ENCODE measurements at places on chromosomes 7 and 10.

- DNase-seq: no peak
These were observed 89.9 kb downstream of the ADCY1 start for GRCh38 chr7:45663965-45664633.

- no peak for DNase-seq
These were observed 114.6 kb upstream of the RET start for GRCh38 chr10:42962110-42962901.

GRCh38 chr7:44101966-44102845, 1.9 kb upstream of the AEBP1 start:
- DNase-seq: no peak

DNA sequence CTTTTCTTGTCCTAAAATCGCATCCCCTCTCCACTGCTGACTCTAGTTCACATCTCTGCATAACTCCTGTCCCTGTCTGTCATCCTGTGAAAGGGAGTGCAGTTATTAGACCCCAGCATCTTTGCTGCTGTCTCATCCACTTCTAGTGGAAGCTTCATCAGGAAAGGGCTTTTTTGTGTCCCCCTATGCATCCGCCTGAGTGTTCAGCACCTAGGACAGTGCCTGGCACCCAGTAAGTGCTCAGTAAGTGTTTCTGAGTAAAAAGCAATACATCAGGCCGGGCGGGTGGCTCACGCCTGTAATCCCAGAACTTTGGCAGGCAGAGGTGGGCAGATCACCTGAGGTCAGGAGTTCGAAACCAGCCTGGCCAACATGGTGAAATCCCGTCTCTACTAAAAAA, 211.8 kb upstream of the FOXK1 start:
- no peak for DNase-seq

GRCh38 chr10:113431398-113432160, 121.3 kb upstream of the HABP2 start:
- no peak for DNase-seq

DNA sequence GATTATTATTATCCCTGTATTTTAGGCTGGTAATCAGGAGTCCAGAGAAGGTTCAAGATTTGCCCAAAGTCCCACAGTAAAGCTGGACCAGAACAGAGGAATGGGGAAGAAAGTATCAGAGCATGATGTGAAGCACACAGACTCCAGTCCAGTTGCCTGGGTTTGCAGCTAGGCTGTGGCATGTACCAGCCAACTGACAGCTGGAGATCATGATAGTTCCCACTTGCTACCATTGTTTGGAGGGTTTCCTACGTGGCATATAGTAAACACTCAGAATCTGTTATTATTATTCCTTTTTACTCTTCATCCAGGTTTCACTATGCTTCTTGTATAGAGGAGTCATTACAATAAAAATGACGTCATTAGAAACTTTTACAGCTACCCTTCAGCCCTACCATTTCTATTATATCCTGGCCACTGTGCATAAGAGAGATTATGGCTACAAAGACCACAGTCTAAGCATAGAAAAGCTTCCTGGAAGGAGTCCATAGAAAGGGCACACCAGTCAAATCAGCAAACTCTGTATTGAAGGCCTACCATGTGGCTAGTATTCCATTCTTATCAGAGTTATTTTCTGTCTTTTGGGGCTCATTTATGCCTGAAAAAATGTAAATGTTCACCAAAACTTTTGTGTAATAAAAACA, 66.6 kb downstream of the MTPN start:
- DNase-seq: no peak

- DNase-seq: no peak
These were observed 216.6 kb downstream of the KCNMA1 start for GRCh38 chr10:77420947-77421523.

DNA sequence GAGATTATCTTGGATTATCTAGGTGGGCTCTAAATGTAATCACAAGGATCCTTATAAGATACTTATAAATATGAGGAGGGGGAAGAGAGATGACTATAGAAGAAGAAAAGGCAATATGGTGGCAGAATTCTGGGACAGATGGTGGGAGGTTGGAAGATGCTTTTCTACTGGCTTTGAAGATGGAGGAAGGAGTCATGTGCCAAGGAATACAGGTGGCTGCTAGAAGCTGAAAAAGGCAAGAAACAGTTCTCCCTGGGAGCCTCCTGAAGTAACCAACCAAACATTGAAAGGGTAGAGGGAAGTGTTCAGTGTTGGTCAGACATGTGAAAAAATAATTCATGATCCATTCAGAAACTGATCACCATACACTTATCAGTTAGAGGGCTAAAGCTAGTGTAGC, 213.3 kb downstream of the WDR11 start:
- no peak for DNase-seq

DNA sequence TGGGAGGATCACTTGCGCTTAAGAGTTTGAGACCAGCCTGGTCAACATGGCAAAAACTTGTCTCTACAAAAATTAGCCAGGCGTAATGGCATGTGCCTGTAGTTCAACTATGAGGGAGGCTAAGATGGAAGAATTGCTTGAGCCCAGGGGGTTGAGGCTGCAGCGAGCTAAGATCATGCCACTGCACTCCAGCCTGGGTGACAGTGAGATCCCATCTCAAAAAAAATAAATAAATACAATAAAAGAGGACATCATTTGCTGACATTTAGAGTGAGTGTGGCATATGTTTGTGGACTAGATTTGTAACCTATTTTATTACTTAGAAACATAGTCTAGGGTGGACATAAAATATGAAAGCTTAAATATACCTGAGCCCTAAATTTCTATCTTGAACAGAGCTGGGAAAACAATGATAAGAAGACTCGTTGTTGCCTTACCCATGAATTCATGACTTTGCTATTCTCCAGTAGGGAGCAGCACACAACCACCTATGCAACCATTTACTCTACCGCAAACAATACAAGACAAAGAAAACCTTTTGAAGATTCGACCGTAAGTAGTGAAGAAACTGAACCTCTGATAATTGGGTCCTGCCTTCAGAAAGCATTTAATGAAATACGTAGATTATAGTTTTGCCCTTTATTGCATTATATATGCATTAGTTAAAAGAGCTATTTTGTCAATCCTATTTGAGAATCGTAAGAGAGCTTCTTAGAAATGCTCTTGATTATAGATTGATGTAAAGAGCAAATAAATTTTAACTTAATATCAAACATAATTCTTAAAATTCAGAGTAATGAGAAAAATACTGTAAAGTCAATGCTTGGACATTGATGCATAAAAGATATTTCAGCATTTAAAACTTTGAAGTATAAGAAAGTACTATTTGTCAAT, 83.5 kb downstream of the GNAT3 start:
- peak; percentile 19 for DNase-seq

DNA sequence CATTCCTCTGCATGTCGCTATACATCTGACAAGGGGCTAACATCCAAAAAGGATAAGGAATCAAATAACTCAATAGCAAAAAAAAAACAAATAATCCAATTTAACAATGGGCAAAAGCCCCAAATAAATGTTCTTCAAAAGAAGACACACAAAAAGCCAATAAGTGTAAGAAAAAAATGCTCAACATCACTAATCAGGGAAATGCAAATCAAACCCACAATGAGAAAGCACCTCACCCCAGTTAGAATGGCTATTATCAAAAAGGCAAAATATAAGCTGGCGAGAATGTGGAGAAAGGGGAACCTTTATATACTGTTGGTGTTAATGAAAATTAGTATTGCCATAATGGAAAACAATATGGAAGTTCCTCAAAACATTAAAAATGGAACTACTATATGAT, 14.3 kb downstream of the ARHGAP12 start:
- no peak for DNase-seq

- no peak for DNase-seq
These were observed 173.8 kb downstream of the DIP2C start for GRCh38 chr10:515674-516073.

- DNase-seq: no peak
These were observed 217.4 kb upstream of the POT1 start for GRCh38 chr7:125147047-125147446.

- DNase-seq: no peak
These were observed 6.0 kb upstream of the MKLN1 start for GRCh38 chr7:131321656-131322055.

DNA sequence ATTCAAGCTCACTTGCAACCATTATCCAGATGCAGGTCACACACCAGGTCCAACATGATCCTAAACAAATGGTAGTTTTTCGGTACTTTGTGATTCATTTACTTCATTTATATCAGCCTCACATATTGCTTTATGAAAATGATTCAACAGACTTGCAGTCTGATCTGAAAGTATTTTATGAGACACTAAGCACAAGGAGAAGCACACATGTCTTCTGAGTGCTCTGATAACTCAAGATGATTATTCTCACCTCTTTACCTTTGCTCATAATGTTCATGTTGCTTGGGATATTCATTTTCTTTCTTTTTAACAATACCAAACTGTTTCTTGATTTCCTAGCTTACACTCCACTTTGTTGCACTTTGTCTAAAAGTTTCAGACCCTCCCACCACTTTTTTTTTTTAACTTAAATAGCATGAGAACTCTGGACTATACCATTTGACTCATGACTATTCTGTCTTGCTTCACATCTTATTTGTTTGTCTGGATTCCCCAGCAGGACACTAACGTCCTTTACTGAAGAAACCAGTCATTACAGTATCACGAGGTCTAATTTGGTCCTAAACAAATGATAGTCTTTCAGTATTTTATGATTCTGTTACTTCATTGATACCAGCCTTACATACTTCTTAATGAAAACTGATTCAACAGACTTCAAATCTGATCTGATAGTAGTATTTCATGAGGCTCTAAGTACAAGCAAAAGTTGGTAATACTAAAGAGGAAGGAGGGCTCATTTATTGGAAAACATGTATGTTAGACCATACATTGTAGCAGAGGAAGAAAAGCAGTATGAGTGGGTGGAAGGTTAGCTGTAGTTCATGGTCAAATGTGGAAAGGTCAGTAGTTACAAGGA, 171.8 kb upstream of the AHR start:
- no peak for DNase-seq

- no peak for DNase-seq
These were observed 47.2 kb downstream of the CACNA2D1 start for GRCh38 chr7:82396343-82396742.

DNA sequence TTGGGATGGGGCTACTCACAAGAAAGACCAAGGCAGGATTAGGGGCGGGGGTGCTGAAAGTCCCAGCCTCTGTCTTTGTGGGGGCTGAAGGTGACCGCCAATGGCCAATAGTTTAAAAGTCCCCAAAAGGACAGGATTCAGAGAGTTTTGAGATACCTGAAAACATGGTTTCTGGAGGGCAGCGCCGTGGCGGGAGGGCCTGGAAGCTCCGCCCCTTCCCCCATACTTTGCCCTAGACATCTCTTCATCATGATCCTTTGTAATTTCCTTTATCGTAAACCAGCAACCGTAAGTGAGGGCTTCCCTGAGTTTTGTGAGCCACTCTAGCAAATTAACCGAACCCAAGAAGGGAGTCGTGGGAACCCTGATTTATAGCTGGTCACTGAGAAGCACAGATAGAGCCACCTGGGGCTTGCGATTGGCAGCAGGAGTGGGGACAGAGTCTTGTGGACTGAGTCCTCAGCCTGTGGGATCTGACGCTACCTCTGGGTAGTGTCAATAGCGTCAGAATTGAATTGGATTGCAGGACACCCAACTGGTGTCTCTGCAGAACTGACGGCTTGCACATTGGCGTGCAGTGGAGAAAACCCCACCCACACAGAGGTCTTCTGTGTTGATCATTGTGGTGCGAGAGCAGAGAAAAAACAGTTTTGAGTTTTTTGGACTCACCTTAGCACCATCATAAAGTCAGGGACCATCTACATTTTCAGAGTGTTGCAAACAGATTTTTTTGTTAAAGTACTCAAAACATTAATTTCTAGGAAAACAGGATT, 169.3 kb downstream of the USP6NL start:
- no peak for DNase-seq

- DNase-seq: no peak
These were observed 47.5 kb upstream of the ADGRA1 start for GRCh38 chr10:133040198-133040597.

DNA sequence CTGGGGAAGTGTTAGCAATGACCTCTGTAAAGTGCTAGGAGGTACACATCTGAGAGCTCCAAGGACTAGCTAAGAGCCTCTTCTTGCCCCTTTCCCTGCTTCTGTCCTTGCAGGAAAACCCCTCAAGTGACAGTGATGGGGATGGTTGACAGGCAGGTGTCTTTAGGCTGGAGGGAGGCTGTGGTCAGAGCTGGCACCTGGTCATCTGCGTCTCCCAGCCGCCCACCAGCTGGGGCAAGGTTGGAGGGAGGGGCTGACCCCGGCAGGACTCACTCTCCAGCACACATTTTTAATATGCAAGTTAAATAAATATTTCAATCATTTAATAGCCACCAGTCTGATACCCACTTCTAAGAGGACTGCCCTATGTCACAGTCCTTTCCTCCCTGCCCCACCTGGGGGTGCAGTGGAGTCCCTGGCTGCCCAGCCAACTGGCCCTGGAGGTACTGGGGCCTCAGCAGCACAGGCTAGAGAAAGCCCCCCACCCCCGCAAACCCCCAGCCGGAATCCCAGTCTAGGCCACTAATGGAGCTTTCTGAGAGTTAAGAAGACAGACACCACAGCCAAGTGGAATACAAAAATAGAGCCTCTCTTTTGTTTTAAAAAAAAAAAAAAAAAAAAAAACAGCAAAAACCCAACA, 6.3 kb downstream of the FGF8 start:
- no peak for DNase-seq

DNA sequence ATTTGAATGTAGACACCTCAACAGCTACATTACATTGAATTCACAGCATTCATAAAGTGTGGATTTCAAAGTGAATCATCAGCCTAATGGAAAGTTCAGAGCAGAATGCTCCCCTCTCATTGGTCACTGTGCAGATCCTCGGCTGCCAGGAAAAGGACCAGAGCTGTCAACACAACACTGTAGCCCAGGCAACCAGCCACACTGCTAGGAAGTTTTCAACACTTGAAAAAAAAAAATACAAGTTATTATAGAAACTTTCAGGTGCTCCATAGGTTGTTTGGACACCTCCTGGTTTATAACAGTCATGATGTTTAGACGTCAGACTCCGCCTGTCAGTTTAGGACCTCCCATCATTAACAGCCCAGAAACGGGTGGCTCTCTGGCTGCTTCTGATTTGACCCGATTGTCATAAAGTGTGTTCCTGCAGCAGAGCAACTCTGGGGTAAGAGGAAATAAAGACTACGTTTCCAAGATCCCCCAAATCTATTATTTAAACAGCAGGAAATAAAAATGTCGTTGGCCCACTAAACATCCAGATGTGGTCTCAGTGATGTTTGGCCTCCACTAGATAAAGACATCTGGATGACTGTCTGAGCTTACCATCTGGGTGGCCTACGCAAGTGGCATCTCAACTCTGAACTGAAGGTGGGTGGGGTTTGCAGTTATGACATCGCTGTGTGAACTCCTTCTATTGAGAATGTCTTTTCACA, 117.4 kb downstream of the CABCOCO1 start:
- no peak for DNase-seq

Data from CD4-positive, alpha-beta T cell treated with Interferon alpha-2 for 1 hour (primary cell).